ENCODE measurements at places on chromosomes 2 and 18.
A peak's percentile ranks its signal among the peaks of the same experiment; 100 is the strongest.

DNA sequence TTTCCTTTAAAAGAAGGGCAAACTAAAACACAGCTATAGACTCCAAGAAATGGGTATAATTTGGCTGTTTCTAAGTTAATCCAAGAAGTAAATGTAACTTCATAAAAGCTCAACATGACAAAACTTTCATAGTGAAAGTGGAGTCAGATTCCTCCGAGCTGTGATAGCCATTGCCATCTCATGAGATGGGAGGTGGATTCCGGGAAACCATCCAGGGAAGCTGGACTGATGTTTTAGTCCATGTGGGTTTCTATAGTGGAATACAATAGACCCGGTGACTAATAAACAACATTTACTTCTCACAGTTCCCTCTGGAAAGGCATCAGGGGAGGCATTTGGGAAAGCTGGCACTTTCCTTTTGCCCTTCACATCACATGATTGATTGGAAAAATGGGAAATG, 10.0 kb upstream of the LAPTM4A start:
- no peak for DNase-seq

GRCh38 chr2:238237431-238238135, 2.3 kb downstream of the HES6 start:
- DNase-seq, result no peak

DNA sequence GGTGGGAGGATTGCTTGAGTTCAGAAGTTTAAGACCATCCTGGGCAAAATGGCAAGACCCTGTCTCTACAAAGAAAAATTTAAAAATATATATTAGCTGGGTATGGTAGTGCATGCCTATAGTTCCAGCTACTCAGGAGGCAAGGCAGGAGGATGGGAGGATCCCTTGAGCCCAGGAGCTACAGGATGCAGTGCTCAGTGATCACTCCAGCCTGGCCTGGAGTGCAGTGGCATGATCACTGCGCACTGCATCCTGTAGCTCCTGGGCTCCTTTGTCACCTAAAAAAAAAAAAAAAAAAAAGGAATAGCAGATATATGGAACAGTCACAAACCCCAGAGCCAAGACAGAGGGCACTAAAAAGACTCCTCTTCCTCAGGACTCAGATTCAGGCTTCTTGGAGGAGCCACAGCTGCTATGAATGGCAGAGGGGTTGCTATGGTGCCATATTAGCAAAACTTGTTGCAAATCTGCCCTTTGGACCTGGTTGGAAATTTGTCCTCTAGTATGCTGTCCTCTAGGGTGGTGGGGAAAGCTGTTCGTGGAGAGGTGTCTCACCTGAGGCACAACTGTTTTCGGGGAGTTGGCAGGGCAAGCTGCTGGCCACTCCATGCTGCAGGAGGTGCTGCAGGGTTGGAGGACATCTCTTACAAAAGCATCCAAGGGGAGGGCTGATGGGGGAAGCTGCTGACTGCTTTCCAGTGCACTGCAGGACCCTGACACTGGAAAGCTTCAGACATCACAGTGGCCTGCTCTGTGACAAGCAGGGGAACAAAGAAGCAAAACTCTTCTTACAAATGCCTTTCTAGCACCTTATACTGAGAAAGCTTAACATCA, 22.7 kb downstream of the CYP20A1 start:
- DNase-seq, result peak; percentile 23

DNA sequence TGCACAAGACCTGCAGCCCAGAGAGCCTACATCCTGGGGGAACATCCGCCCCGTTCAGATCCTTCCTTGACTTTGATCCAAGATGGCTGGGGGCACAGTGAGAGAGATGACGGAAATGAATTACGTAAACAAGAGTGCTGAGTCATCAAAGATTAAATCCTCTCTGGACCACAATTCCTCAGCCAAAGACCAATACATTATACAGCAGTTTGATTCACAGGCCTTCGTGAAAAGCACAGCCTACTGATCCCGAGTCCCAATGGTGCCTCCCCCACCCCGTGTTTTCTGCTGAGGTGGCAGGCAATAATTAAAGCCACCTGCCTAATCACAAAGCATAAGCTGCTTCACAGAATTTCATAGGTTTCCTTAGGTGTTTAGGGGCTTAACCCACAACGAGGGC, 43.0 kb downstream of the MYO5B start:
- no peak for DNase-seq

- DNase-seq, result peak; percentile 75
These were observed 30.5 kb upstream of the NEDD4L start for GRCh38 chr18:58013241-58014211.

DNA sequence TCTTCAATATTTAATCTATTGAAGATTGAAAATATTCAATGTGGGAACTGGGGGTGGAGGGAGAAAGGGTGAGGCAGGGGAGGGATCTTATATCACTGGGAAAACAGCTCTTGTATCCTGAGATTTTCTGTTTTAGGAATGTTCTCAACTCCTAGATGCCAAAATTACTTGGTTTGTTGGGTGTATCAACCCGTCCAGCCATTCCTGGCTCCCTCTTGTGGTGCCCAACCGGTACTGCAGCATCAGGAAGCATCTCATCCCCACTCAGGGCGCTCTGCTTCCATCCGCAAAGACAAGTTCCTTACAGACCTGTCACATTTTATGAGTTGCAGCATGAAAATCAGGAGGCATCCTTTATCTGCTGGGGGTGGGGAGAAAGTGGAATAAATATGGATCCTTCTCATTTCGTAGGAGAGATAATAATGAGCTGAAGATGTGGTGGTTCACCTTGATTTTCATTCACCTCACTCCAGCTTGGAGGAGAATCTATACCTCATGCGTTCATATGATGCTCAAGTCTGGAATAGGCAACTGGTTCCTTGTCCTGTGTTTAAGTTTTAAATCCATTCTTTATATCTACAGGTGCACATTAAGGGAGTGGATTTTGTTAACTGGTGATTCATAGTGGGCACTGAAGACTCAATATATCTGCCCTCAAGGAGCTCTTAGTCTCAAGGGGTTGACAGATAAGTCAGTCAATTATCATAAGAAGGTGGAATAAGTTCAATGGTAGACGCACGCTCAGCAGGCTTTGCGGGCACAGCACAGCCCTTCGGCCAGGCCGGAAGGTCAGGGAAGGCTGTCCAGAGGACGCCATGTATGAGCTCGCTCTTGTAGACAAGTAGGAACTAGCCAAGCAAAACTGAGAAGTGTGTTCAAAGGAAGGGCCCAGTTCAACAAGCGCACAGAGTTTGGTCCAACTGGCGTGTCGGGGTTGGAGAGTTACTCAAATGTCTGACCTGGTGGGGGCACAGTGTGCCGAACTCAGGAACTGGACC, 127.3 kb downstream of the RNF144A start:
- peak; percentile 57 for DNase-seq

DNA sequence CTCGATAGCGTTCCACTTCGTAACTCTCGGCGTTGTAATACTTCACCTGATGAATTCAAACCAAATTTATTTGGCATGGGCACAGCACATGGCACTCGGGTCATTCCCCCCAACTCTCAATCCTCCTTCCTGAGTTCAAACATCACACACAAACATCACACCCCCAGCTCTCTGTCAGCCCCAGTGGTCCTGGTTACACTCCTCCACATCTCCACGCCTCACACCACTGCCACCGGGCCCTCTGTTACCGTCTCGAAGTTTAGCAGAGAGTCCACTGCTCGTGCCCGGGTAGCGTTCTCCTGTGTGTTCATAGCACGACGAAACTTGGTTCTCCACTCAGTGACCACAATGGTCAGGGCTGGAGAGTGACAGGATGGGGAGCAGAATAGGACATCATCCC, 4.6 kb downstream of the ABCB6 start:
- DNase-seq, result no peak

DNA sequence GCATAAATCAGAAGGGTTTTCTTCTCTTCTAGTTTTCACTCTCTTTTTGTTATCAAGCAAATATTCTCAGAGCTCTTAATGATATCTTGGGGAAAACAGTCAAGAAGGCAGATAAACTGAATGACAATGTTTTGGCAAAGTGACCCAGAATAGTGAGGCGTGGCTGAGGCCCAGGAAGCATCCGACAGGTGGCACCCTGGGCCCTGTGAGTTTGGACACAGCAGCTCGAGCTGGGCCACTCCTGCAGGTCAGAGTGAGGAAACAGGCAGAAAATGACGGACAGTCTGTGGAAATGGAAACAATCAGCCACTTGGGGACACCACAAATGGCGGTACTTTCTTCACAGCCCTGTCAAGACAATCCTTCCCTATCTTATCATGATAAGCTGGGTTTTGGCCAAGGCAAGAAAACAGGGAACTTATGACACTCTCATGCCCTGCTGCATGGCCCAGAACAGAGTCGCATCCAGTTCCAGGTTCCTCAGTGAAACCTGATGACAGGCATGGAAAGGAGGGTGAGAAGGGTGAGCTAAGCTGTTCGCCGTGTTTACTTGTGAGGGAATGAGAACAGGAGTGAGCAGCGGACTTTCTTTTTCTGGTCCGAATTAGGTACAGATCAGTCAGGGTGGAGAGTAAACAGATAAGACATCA, 32.1 kb downstream of the MRPL44 start:
- no peak for DNase-seq

DNA sequence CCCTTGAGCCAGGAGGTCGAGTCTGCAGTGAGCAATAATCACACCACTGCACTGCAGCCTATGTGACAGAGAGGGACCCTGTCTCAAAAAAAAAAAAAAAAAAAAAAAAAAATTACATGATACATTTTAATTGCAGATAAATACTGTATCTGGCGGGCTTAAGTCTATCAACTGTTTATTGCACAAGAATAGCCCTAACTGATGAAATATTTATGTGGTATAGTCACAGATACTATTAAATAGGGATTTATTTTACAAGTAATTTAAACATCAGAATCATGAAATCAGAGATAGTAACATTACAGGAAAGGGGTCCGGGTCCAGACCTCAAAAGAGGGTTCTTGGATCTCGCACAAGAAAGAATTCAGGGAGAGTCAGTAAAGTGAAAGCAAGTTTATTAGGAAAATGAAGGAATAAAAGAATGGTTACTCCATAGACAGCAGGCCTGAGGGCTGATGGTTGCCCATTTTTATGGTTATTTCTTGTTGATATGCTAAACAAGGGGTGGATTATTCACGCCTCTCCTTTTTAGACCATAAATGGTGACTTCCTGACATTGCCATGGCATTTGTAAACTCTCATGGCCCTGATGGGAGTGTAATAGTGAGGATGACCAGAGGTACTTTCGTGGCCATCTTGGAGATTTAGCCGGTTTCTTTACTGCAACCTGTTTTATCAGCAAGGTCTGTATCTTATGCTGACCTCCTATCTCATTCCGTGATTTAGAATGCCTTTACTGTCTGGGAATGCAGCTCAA, 166.6 kb downstream of the PMAIP1 start:
- no peak for DNase-seq

GRCh38 chr2:71453404-71454220, at the start of gene DYSF:
Gene DYSF (plus strand): TSS chr2:71453561.
- no peak for DNase-seq

DNA sequence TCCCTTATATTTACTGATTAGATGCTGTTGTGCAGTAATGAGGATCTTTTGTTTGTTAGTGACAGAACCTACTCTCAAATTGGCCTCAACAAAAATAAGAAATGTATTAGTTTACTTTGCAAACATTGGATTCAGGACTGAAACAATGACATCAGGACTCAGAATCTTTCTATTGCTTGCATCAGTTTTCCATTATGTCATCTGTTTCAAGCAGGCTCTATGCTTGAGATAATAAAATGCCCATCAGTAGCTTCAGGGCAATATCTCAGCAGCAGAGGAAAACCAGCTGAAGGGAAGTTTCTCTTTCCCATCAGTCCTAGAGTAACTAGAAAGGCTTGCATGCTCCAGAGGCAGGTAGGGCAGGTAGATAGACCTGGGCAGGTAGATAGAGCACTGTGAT, 375.5 kb upstream of the SLC8A1 start:
- no peak for DNase-seq

- no peak for DNase-seq
These were observed 38.8 kb downstream of the FAM168B start for GRCh38 chr2:131054488-131054887.

GRCh38 chr2:208006833-208007232, 18.5 kb downstream of the PLEKHM3 start:
- no peak for DNase-seq

DNA sequence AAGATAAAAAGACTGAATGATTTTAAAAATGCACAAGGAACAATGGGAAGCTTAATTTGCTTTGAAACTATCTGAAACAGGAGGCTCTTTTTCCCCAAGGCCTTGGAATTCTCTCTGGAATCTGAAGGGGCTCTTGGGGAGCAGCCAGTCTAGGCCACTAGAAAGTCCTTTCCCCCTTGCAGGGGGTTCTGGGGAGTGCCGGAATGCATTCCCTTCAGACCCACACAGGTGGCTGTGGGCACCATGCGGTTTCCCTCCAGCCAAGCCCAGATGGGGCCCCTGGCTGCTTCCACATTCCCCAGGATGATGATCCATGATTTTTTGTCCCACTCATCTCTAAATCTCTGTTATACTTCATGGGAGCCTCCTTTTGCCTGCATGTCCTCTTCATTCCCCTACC, 10.7 kb downstream of the GPR45 start:
- no peak for DNase-seq
